SK-N-SH (cell line): ENCODE measurements at places on chromosomes 12 and 14.

GRCh38 chr14:97707603-97708002, 910.4 kb downstream of the VRK1 start:
- DNase-seq, result no peak
- no peaks in the 10 kb centered on the region for H3K4me1 ChIP-seq
- no peaks in the 10 kb centered on the region for H3K36me3 ChIP-seq
- no peak overlapping the region for H3K4me3 ChIP-seq
- H3K27me3 ChIP-seq, result no peaks in the 10 kb centered on the region
- H3K27ac ChIP-seq, result no peak overlapping the region

DNA sequence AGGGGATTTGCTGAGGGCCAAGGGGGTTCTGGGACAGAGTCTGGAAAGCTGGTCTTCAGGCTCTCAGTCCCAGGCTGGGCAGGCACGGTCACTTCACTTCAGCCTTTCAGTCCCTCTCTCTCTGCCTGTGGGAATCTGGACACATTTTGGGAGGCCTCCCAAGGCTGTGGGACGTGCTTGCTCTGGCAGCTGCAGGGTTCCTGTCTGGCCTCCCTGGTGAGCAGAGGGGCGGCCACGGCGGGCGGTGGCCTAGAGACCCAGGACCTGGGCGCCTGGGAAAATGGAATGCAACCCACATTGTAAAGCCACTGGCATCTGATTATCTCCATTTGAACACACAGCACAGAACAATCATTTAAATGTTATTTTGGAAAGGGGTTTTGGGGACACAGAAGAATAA, 10.1 kb upstream of the ALDH2 start:
- no peaks in the 10 kb centered on the region for H3K27me3 ChIP-seq
- no peak overlapping the region for H3K27ac ChIP-seq
- no peak overlapping the region for H3K4me3 ChIP-seq
- no peak for DNase-seq
- H3K4me1 ChIP-seq, result peaks cover 27% of the 10 kb centered on the region; the same call in 1 of the 2 replicates

GRCh38 chr14:61186341-61187195, 94.6 kb downstream of the TMEM30B start:
- H3K27ac ChIP-seq, result no peak overlapping the region
- no peak overlapping the region for H3K4me3 ChIP-seq
- H3K27me3 ChIP-seq, result no peaks in the 10 kb centered on the region
- DNase-seq, result no peak
- H3K4me1 ChIP-seq, result peaks cover 30% of the 10 kb centered on the region

DNA sequence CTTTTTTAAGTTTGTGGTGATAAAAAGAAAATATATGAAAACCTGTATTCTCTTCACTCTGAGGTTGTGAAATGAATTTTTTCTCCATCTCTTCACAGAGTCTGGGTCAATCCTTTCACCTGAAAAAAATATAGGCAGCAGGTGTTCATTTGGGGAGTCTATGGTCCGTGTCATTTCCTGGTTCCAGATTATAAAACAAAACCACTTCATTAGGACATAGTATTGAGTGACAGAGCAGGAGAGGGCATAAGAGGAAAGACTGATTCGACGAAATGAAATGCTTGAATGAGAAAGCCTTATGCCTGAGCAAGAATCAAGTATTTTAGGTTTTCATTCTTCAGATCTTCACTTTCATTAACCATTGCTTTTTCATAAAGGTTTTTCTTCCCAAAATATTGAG, 51.8 kb upstream of the NUAK1 start:
- no peak overlapping the region for H3K27ac ChIP-seq
- H3K4me3 ChIP-seq, result no peak overlapping the region
- no peak for DNase-seq
- H3K36me3 ChIP-seq, result no peaks in the 10 kb centered on the region
- H3K27me3 ChIP-seq, result no peaks in the 10 kb centered on the region
- peaks cover 4% of the 10 kb centered on the region; the same call in 1 of the 2 replicates for H3K4me1 ChIP-seq

GRCh38 chr12:110531741-110532333, 29.7 kb downstream of the RAD9B start:
- H3K27ac ChIP-seq, result no peak overlapping the region; the same call in 1 of the 2 replicates
- no peaks in the 10 kb centered on the region for H3K27me3 ChIP-seq
- peaks cover 18% of the 10 kb centered on the region for H3K36me3 ChIP-seq
- DNase-seq, result no peak
- H3K4me3 ChIP-seq, result no peak overlapping the region
- peaks cover 10% of the 10 kb centered on the region for H3K4me1 ChIP-seq

DNA sequence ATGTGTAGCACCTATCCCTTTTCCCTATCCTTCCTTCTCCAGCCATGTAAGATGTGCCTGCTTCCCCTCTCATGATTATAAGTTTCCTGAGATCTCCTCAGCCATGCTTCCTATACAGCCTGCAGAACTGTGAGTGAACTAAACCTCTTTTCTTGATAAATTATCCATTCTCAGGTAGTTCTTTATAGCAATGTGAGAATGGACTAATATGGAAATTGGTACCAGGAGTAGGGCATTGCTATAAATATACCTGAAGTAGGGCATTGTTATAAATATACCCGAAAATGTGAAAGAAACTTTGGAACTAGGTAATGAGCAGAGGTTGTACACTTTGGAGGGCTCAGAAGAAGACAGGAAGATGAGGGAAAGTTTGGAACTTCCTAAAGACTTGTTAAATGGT, 48.9 kb downstream of the SDR9C7 start:
- no peak for DNase-seq
- no peak overlapping the region for H3K4me3 ChIP-seq
- H3K27ac ChIP-seq, result no peak overlapping the region
- H3K27me3 ChIP-seq, result no peaks in the 10 kb centered on the region
- no peaks in the 10 kb centered on the region for H3K36me3 ChIP-seq
